Stimulated activated CD8-positive, alpha-beta memory T cell treated with anti-CD3 and anti-CD28 coated beads, Interleukin-7, amount 100 ng/mL, for 1 hour (primary cell): ENCODE measurements at places on chromosomes 5 and 9.

DNA sequence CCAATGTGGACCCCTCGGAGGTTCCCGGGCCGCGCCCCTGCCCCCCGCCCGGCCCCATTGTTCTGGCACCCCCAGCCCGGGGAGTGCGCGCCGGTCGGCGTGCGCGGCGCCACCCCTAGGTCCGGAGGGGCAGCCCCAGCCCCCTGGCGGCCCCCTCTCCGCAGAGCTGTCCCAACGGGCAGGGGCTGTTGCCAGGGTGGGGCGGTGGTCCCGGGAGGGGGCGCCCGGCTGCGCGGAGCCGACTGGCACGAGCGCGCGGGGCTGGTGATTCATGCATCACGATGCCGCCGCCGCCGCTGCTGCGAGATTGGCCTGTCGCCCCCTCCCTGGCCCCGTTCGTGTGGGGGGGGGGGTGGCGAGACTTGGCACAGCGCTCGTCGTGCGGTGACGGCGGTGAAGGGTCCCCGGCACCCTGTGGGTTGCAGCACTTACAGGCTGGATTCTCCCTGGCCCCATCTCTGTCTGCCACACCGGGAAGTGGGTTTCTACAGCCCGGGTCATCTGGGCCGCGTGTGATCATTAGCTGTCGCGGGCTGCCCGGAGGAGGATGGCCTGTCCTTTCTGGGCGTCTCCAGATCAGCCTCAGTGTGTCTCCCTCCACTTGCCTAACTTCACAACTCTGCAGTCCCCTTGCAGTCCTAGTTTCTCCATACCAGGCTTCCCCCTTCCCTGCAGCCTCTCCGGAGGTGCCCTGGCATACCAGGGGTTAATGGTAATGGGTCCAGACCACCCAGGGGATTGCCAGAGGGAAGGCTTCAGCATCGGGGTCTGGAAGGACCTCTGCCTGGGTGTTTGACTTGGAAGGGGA lies 858 bp downstream of the NCS1 start:
- DNase-seq, result peak; percentile 13

DNA sequence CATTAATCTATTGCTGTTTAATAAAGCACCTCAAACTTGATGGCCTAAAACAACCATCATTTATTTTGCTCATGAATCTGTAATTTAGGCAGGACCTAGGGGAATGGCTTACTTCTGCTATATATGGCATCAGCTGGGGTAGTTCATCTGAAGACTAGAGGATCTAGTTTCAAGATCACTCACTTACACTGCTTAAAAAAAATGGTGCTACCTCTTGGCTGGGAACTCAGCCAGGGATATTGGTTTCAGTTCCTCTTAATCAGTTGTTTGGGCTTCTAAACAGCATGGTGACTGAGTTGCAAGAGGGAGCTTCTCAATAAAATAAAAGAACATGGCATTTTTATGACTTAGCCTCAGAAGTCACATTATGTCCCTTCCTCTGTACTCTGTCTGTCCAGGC lies 142.0 kb downstream of the FAM114A2 start:
- DNase-seq, result no peak

DNA sequence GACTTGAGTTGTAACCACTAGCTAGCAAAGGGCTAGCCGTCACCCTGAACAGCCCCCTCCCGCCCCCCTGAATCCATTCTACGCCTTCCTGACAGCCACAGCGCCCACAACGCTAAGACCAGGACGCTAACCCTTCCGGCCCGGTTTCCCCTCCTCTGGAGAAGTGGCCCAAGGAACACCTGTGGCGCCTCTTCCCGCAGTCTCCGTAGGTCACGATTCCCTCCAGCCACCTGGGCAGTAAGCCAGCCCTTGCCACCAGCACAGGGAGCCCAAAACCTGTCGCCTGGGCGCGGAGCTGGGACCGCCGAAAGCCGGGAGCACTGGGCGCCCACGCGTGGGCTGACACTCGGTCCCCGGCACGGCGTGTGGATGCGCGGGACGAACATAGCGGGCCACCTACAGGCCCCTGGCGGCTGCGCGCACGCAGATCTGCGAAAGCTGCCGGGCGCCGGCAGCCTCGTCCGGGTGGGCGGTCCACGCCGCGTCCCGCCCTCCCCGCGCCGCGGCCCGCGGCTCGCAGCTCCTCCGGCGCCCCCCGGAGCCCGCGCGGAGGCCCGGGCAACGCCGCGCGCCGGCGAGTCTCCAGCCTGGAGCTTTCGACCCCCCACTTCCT lies 596 bp downstream of the IRF1 start:
- no peak for DNase-seq

DNA sequence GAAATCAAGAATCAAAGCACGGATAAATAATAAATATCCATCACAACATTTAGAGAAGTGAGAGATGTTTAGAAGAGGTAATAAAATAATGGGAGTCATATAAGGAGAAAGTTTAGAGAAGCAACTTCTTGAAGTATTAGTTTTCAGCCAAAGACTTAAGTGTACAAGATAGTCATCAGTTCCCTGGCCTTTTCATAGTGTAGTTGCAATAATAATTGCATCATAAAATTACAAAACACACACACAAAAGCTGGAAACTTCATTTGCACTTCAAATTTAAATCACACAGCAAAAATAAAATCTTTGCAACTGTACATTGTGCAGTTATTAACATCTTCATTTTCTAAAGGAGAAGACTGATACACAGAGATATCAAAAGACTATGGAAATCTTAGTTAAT lies 319.1 kb upstream of the RGMB start:
- DNase-seq, result no peak

GRCh38 chr5:139660105-139660922 lies 12.2 kb downstream of the CXXC5 start:
- no peak for DNase-seq
